Stimulated activated CD4-positive, alpha-beta T cell treated with anti-CD3 and anti-CD28 coated beads, Interleukin-12 subunit alpha, Interleukin-12 subunit beta, amount 100 ng/mL, for 48 hours (primary cell): ENCODE measurements at places on chromosomes 16 and 17.
A peak's percentile ranks its signal among the peaks of the same experiment; 100 is the strongest.

GRCh38 chr17:81565231-81565630, 13.1 kb upstream of the FAAP100 start:
- DNase-seq, result no peak

GRCh38 chr17:7072406-7072805, 7.6 kb downstream of the CLEC10A start:
- no peak for DNase-seq

DNA sequence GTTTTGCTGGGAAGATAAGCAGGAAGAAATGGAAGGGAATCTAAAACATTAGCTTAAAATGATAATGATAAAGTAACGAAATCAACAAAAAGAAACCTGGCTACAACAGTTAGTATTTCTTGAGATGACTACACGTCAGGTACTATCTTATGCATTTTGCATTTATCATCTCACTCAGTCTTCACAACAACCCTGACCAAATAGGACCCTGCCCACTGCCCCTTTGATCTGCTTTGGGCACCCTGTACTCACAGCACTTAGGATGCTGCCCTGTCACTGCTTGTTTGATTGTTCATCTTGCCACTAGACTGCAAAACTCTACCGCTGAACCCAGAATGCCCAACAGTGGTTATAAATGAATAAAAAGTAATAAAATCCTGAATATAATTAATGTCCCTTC, 45.2 kb downstream of the MARVELD3 start:
- DNase-seq, result no peak

DNA sequence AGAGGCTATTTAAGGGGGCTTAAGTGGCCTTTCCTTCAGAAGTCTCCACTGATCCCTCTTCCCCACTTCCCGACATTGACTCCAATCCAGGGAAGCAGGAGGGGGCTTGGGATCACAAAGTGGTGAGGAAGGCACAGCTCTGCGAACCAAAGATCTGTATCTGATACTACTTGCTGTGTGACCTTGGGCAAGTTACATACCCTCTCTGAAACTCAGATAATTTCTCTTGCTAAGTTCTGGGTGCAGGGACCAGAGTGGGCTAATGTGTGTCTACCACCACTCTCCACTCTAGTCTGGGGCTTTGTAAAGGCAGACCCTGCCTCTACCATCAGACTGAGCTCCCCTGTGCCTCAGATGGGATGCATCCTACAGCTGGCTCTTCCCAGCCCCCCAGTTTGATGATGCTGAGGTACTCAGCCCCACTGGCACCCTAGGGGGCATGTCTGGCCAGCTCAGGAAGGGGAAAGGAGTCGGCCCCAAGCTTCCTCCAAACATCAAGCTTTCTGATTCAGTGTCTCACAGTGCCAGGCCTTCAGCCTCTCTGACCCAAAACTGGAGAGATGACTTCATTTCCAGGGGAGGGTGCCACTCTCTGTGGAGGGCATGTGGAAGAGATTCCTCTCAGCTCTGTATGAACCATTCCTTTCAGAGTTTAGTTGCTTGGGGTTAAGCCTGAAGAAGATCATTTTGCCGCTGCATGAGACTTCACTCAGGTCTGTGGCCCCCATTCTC, 10.9 kb downstream of the DLX4 start:
- no peak for DNase-seq

DNA sequence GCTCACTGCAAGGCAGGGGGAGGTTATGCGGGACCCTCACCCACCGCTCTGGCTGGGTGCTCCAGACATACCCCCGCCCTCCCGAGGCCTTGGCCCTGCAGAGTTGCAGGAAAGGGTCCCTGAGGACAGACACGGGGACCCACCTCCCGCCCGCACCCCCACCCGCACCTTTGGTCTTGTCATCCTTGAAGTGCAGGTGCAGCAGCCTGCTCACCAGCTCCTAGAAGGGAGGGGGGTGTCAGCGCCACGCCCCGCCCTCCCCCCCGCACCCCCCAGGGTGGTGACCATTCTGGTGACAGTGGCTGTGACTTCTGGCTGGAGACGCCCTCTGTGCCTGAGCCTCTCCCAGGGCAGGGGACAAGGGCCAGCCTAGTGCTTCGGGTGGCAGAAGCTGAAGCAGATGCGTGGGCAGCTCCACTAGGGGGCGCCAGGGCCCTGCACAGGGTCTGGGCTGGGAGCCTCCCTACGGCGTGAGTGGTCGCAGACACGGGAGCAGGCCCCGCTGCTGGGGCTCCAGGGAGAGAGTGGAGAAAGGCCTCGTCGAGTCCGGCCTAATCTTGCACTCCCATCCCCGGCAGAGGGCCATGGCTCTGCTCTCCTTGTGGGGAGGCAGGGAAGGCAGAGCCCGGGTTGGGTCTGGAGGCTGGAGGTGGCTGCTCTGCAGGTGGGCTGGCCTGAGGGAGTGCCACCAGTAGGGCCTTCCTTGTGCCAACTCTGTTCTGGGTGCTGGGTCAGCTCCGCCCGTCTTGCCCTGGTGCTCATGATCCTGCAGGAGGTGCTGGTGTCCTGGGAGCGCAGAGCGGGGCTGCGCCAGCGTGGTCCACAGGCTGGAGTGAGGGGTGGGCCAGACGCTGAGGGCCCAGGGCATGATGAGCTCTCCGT, 2.7 kb downstream of the CENPX start:
- DNase-seq, result peak; percentile 68

DNA sequence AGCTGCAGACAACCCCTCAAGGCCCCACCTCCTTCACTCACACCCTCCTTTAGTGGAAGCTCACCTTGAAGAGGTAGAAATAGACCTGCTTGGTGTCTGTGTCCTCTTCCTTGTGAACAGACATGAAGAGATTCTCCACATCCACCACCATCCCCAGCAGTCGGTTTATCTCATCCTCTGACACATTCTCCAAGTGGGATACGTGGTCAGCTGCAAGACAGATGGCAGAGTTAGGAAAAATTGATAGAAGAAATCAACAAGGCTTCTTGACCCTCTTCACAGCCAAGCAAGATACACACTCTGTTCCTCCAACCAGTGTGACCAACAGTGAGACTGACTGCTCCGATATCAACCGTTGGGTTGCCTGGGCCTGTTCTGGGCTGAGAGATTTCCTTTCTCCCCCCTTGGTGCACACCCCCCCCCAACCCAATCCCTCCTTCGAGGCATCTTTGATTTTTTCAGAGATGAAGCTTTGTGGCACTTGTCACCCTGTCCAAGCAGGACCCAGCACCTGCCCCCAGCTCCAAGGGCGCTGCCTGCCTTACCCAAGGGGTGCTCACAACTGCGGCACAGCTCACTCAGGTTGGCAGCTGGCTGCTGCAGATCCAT, 902 bp downstream of the KAT2A start:
- DNase-seq, result no peak

GRCh38 chr17:72884066-72884465, 208.4 kb downstream of the SLC39A11 start:
- no peak for DNase-seq

DNA sequence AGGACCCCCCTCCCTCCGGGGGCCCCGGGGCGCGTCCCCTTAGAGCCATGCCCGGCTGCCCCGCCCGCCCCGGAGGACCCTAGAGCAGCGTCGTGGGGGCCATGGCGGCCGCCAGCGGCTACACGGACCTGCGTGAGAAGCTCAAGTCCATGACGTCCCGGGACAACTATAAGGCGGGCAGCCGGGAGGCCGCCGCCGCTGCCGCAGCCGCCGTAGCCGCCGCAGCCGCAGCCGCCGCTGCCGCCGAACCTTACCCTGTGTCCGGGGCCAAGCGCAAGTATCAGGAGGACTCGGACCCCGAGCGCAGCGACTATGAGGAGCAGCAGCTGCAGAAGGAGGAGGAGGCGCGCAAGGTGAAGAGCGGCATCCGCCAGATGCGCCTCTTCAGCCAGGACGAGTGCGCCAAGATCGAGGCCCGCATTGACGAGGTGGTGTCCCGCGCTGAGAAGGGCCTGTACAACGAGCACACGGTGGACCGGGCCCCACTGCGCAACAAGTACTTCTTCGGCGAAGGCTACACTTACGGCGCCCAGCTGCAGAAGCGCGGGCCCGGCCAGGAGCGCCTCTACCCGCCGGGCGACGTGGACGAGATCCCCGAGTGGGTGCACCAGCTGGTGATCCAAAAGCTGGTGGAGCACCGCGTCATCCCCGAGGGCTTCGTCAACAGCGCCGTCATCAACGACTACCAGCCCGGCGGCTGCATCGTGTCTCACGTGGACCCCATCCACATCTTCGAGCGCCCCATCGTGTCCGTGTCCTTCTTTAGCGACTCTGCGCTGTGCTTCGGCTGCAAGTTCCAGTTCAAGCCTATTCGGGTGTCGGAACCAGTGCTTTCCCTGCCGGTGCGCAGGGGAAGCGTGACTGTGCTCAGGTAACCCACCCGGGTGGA, 759 bp downstream of the ALKBH5 start:
- peak; percentile 63 for DNase-seq

GRCh38 chr16:9016824-9017223, 53.1 kb upstream of the USP7 start:
- DNase-seq, result no peak

DNA sequence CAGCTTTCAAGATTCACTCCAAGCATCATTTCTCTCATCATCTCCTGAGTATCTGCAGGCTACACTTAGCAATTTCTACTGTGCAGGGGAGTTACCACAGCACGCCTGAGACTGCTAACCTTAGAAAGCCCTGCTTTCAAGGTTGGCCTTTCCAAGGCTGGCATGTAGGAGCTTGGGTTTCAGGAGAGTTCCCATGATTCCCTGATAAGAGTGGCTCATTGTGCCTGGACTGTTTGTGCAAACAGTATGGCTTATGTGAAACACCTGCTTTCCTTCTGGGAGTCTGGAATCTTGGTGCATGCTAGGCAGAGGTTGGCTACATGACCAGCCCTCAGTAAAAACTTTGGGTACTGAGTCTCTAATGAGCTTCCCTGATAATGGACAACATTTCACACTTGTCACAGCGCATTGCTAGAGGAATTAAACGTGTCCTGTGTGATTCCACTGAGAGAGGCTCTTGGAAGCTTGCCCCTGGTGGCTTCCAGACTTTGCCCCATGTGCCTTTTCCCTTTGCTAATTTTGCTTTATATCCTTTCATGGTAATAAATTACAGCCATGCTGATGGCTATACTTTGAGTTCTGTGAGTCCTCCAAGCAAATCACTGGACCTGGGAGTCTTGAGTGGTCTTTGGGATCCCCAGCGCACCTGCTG, 19.7 kb upstream of the RGS9 start:
- DNase-seq, result no peak

GRCh38 chr17:50630524-50631194, 4.0 kb upstream of the ABCC3 start:
- DNase-seq, result peak; percentile 34

DNA sequence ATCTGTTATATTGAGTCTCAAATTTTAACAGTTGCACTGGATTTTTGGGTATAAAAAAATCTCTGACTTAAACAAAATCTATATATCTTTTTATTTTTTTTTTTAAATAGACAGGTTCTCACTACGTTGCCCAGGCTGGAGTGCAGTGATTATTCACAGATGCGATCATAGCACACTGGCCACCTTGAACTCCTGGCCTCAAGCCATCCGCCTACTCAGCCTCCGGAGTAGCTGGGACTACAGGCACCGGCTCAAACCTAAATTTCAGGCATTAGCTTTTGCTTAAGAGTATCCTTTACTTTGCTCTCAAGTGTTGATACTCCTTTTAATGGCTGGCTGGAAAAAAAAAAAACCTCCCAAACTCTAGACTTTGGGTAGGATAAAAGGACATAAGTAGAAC, 61.6 kb downstream of the RPGRIP1L start:
- no peak for DNase-seq

DNA sequence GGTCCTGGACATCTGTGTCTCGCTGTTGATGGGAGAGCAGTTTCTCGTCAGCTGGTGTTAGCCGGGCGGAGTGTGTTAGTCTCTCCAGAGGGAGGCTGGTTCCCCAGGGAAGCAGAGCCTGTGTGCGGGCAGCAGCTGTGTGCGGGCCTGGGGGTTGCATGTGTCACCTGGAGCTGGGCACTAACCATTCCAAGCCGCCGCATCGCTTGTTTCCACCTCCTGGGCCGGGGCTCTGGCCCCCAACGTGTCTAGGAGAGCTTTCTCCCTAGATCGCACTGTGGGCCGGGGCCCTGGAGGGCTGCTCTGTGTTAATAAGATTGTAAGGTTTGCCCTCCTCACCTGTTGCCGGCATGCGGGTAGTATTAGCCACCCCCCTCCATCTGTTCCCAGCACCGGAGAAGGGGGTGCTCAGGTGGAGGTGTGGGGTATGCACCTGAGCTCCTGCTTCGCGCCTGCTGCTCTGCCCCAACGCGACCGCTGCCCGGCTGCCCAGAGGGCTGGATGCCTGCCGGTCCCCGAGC, 17.9 kb downstream of the GAA start:
- no peak for DNase-seq

- no peak for DNase-seq
Measured at GRCh38 chr16:4868535-4868934, 21.3 kb downstream of the UBN1 start.

DNA sequence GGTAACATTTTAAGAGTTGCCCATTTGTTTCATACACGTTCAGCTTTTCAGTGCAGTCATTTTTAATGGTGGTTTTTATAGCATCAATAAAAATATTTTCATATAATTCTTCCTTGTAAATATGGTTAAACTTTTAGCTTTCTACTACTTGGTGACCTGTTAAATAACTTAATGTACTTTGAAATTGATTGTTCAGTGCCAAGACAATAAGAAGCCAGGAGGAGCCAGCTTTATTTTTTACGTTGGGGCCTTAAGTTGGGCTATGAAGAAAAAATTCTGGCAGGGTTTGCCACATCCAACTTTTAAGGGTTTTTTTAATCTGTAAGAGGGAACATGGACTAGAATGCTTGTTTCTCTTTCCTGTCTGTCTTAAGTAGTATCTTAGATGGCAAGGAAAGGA, 284.2 kb downstream of the FTO start:
- DNase-seq, result no peak

DNA sequence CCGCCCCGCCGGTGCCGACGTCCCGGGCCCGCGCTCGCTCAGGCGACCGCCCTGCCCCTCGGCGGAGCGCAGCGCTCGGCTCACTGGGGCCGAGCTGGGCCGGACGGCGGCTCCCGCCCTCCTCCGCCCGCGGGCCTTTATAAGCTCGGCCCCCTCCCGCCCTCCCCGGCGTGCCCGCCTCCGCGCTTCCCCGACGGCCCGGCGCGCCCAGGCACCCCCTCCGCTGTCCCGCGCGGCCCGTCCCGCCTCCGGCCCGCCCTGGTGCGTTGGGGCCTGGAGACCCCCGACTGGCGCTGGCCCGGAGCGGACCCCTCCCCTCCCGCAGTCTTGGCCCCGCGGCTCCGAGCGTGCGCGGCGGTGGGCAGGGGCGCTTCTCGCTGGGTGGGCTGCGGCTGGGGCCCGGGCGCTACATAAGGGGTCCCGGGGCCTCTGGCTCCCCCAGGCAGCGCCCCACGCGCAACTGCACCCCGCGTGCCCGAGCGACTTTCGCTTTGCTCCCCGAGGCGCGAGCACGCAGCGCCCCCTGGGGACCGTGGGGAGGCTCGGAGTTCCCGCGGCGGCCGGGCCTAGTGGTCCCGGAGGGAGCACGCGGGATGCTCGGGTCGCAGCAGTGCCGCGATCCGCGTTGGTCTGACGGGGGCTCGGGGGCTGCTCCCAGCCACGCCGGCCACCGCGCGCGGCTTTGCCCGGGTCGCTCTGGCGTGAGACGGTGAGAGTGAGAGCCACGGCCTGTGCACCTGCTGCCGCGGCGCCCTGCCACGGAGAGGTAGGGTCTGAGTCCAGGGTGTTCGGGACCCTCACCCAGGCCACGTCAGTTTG, at the start of gene PIEZO1:
Gene PIEZO1 (minus strand): TSS at position 115 of the 819 bp plus-strand sequence. CDS start 256 bp downstream, outside the sequence.
- DNase-seq, result no peak

GRCh38 chr16:67243481-67243880, 3.8 kb downstream of the FHOD1 start:
- DNase-seq, result no peak

GRCh38 chr17:28399808-28400207, 6.2 kb downstream of the SLC46A1 start:
- no peak for DNase-seq

GRCh38 chr16:83159049-83159448, 532.3 kb downstream of the CDH13 start:
- no peak for DNase-seq
